ENCODE measurements at places on chromosomes 3 and 15.

GRCh38 chr3:12186046-12186445 lies 27.3 kb upstream of the TIMP4 start:
- no peak for DNase-seq

GRCh38 chr15:73010154-73011152 lies 41.8 kb upstream of the NEO1 start:
- DNase-seq = no peak

GRCh38 chr3:169246158-169246557 lies 417.4 kb downstream of the MECOM start:
- DNase-seq = no peak

- DNase-seq = no peak
Observed at GRCh38 chr3:106635271-106635670, 742.0 kb upstream of the CCDC54 start.

DNA sequence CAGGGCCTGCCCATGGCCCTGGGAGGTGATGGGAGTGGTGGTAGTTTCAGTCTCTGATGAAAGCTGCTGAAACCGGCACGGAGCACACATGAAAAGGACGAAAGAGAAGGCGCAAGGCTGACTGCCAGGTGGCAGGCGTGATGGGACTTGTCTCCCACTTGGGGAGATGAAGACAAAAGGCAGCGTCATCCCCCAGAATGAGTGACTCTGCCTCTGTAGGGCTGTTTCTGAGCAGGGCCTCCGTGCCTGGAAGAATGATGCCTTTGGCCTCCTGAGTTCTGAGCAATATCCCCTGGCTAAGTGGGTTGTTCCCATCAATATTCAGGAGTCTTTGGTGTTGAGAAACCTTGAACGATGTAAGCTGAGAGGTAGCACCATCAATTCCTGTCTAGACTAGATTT lies 237.8 kb downstream of the OPA1 start:
- DNase-seq = no peak

GRCh38 chr3:149604125-149604875 lies 53.5 kb downstream of the WWTR1 start:
- no peak for DNase-seq

DNA sequence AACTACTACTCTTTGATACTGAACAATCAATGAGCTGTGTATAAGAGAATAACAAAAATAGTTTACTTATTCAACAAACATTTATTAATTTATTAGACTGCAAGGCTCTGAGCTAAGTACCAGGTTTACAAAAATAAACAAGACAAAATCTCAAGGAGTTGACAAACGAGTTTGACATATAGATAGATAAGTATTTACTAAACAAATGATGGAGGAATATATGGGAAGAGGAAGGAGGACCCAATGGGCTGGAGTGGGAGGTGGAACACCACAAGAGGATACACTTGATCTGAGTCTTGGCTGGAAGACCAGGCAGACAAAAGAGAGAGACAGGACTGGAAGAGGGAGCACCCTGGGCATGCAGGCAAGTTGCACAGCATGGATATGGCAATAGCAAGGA lies 47.5 kb upstream of the FSIP1 start:
- no peak for DNase-seq

DNA sequence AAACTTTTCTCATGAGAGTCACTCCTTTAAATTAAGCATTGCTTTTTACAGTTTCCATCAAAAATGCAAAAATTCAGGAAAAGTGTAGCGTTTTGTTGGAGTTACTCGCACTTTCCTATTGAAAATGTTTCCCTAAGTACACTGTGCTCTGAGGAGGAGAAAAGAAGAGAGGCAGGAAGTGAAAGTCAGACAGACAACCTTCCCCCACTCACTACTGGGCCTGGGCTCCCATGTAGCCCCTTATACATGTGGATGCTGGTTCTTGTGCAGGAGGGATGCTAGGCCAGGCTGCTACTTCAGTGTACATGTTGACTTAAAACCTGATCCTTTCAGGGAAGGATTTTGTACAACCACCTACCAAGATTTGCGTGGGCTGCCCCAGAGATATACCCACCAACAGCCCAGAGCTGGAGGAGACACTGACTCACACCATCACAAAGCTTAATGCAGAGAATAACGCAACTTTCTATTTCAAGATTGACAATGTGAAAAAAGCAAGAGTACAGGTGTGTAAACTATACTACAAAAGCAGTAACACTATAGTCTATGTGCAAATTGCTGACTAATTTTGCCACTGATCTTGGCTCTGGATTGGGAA lies 15.1 kb downstream of the KNG1 start:
- DNase-seq = no peak

DNA sequence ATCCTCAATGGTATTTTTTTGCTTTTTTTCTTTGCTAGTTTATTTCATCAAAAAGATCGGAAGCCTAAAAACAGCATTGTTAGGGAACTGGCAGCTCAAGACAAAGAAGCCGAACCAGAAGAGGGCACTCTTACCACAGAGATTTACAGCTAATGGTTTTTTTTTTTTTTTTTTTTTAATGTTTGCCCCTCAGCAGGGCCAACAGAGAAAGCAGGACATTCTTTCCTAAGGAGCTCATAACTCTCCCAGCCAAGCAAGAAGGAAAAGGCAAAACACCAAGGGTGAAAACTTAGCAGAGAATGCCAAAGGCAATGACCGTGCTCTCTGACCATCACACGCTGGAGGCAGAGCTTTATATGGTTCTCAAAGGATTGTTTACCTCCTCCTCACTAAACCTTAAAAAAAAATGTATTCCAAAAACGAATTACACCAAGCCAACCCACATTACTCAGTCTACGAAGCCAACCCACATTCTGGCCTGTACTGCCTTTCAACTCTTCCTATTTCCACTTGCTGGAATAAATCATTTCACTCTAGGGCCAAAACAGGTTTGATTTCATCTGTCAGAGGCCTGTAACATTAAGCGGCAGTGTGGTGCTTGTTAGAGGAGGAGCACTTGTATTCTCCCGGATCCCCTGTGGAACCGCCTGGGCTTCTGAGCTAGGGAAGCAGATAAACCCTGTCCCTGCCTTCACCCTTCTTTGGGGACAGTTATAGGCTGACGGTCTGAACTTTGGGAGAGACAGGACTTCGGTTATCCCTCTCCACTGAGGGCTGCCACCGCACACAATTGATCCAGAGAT lies 35.6 kb upstream of the GYG1 start:
- no peak for DNase-seq

- DNase-seq = no peak
Observed at GRCh38 chr3:36142746-36143145, 237.6 kb upstream of the STAC start.

DNA sequence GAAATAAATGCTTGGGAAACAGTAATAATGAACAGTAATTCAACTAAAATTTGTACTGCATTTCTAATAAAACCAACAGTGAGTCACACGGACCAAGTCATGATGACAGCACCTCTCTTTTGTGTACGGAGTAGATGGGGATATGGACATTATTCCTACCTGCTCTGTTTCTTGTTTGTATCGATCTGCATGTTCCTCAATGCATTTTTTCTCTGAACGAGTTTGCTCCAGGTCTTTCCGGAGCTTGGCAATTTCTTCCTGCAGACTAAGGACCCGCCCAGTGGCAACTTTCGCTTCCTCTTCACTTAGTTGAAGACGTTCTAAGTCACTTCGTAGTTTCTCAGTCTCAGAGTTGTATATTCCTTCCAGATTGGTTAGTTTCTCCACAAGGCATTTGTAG lies 74.4 kb upstream of the MYO5C start:
- DNase-seq = no peak

DNA sequence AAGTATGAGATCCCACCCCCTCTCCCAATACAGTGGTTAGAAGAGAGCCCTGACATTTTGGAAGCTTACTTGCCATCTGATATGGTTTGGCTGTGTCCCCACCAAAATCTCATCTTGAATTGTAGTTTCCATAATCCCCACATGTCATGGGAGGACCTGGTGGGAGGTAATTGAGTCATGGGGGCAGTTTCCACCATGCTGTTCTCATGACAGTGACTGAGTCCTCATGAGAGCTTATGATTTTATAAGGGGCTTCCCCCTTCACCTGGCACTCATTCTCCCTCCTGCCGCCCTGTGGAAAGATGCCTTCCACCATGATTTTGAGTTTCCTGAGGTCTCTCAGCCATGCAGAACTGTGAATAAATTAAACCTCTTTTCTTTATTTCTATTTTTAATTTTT lies 28.8 kb upstream of the HES1 start:
- DNase-seq = no peak

DNA sequence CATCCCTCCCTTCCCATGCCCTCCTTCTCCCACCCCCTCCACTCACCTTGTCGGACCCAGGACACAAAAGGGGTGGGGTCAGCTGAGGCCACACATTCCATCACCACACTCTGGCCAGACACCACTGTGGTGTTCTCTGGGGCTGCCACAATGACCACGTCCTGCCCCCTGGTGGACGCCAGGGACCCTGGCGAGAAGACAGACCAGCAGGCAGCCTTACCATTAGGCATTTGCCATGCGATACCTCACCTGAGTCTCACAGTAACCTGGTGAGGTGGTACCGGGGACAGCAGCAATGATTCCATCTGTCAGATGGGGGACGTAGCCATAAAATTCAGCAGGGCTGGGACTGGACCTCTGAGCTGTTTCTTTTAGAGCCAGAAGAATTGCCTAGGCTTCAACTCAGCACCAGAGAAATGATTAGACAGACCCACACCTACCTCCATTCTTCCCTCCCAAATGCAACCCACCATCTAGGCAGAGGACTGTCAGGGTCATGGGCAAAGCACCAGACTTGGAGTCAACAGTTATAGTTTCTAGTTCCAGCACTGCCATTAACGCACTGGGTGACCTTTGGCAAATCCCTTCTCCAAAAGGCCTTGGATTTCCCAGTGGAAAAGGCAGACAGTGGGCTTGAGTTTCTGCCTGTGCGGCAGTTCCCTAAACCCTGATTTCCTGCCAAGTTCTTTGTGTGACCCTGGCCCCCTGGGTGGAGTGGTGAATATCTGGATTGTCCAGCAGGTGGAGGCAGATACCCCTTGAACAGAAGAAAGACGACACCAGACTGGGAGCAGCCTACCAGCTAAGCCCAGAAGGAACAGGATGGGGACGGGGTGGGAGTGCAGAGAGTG lies 21.8 kb downstream of the IGDCC4 start:
- DNase-seq = no peak

DNA sequence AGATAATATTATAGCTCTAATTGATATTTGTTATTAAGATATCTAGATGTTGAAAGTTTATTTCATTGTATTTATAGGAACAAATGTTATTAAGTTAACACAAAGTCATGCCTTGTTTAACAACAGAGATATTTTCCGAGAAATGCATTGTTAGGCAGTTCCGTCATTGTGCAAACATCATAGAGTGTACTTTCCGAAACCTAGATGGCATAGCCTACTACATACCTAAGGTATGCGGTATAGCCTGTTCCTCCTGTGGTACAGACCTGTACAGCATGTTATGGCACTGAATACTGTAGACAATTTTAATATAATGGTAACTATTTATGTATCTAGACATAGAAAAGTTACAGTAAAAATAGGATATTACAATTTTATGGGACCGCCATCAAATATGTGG lies 114.3 kb downstream of the NAALADL2 start:
- no peak for DNase-seq

GRCh38 chr3:186247821-186248814 lies 113.9 kb downstream of the DGKG start:
- DNase-seq = no peak

DNA sequence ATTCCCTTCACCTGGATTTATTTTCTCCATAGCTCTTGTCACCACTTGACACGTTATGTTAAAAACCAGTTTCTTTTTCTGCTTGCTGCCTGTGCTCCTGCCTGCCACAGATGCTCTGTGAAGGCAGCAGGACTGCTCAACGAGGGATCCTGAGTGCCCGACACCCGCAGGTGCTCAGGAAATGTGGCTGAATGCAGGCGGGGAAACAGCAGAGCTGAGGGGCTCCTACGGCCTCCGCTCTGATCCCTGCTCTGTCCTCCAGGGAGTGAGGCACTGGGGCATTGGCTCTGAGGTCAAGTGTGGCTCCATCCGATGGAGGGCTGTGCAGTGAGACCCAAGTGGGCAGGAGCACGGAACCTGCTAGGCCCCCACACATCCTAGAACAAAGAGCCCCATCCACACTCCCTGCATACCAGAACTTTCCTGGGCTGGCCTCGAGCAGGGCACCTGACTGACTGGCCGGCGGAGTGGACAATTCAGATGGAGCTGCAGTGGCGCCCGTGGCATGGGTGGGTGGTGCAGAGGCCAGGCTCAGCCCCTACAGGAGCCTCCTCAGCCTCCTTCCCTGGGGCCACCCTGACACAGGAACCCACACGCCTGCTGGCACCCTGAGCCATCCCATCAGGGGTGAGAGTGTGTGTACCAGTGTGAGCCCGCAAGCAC lies 27.9 kb downstream of the IQSEC1 start:
- DNase-seq = no peak
